Adrenal gland (tissue), 19 donors: ENCODE measurements at places on chromosomes 4 and X. TPM values are rescaled to one million over a fixed set of nuclear protein-coding genes. Genes with fewer than 3 reads are reported as not detected.

GRCh38 chr4:124828382-124828781, 115.8 kb upstream of the ANKRD50 start:
- no peaks in the 10 kb centered on the region for H3K4me1 ChIP-seq
- no peak for DNase-seq
- no peaks in the 10 kb centered on the region for H3K36me3 ChIP-seq
- H3K27ac ChIP-seq, result no peak overlapping the region
- no peak overlapping the region for H3K4me3 ChIP-seq

GRCh38 chr4:80143307-80143679, 54.0 kb upstream of the PRDM8 start:
- no peaks in the 10 kb centered on the region for H3K36me3 ChIP-seq
- H3K4me3 ChIP-seq, result no peak overlapping the region
- H3K4me1 ChIP-seq, result no peaks in the 10 kb centered on the region
- DNase-seq, result no peak

DNA sequence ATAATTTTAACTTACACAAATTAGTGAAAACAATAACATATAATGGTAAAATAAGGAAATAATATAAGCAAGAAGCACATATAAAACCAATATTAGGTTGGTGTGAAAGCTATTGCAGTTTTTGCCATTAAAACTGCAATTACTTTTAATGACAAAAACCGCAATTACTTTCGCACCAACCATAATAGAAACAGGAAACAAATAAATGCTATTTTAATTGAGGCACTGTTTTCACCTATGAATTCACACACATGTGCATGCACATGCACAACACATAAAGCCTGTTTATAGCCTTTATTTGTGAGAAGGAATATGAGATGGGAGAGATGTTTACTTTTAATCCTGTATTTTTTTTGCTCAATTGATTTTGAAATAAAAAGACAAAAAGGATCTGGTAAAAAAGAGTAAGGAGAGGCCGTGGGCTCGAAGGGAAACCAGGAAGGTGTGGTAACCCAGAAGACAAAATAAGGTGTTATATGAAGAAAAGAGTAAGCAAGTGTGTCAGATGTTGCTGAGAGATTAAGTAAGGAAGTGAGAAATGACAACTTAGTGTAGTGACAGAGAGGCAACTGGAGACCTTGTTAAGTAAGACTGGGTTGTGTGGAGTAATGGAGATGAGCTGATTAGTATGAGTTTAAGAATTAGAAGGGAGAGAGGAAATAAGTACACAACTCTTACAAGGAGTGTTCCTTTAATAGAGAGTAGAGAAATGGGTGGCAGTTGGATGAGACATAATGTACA, 69.0 kb downstream of the KLHL13 start:
- H3K27me3 ChIP-seq, result no peaks in the 10 kb centered on the region
- no peak overlapping the region for H3K27ac ChIP-seq
- H3K4me3 ChIP-seq, result no peak overlapping the region
- DNase-seq, result no peak

The PCDH7 gene
- total RNA-seq, result 3.7 TPM

The L1CAM gene
- 2.7 TPM for total RNA-seq
